ENCODE measurements at places on chromosomes 4 and X.

- DNase-seq, result no peak
Observed at GRCh38 chr4:15691346-15692135, 9.9 kb downstream of the FAM200B start.

DNA sequence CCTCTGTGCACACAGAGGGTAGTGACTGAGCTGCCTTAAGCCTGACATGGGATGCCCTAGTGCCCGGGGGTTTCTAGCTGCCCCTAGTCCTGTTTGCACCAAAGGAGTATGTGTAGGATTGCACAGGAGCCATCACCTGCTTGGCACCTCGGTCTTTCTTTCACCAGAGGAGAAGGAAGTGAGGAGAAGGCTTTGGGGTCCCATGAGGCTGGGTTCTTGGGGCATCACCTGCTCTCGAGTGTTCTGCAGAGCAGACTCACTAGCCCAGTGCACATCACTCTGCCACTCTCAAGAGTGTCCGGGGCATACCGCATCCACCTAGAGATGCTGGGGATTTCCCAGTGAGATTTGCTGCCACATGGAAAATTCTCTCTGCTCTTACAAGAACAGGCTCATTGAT, 40.5 kb upstream of the GPR78 start:
- DNase-seq, result no peak

DNA sequence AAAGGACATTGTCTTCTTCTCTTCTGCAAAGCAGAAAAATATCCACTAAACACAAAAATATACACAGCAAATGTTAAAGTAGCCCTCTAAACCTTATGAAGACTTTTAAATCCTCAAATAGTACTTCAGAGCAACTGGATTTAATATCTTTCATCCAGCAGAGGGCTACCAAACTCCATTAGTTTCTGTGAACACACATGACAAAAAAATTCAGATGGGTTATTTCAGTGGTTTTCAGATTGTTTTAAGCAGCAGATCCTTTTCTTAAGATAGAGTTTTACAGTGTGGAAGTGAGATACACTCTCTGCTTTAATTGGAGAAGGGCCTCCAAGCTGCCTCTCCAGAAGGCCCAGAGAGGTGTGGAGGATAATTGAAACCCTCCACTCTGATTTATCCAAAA, 56.7 kb downstream of the ANK2 start:
- no peak for DNase-seq

- no peak for DNase-seq
Observed at GRCh38 chr4:85837439-85837733, 362.4 kb downstream of the ARHGAP24 start.

DNA sequence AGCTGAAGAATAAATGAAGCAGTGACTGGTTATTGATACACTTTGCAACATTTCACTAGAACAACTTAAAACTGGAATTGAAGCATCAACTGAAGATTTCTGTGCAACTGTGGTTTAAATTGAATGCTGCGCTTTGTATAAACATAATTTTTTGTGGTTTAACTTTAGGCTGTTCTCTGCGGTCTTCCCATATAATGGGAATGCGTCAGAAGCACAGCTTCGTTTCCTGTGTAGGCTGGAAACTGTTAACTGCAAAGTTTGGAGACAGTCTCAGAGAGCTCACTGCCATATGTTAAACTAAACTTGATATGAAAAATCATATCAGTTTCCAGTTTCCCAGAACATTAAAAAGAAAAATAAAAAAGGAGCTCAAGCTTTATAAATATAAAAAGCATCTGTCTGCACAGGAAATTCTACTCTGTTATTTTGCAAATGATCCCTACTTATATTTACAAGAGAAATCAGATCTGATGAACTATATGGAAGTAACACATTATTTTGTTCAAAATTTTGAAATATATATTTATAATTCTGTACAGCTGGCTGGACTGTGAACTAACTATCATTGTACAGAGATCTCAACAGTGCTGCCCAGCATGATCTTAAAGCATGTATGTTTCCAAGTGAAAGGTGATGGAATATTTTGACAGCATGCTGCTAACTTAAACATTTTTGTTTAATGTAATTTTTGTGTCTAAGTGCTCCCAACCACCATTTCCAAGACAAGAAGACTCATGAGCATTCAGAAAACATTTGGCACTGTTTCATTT, 139.9 kb downstream of the NDST3 start:
- no peak for DNase-seq

DNA sequence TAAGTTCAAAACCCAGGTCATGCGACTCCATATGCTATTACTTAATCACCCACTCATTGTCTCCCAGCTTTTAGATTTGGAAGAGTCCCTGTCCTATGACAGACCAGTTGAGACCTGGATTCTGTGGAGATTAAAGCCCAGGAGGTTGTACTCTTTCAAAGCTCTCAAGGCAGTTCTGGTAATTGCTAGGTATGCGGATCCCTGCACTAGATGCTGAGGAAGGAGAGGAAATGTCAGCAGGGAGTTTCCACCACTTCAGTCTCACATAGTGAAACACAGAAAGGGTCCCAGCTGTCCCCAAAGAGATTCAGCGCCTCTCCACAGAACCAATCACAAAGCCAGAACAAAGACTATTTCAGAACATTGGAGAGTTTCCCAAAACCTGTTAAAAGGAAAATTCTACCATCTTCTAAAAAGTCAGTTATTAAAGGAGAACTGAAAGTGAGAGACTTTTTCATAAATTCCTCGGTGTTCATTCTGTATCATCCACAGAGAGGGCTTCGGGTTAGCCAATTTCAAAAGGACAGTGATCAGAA, 53.4 kb downstream of the IRF2 start:
- no peak for DNase-seq

DNA sequence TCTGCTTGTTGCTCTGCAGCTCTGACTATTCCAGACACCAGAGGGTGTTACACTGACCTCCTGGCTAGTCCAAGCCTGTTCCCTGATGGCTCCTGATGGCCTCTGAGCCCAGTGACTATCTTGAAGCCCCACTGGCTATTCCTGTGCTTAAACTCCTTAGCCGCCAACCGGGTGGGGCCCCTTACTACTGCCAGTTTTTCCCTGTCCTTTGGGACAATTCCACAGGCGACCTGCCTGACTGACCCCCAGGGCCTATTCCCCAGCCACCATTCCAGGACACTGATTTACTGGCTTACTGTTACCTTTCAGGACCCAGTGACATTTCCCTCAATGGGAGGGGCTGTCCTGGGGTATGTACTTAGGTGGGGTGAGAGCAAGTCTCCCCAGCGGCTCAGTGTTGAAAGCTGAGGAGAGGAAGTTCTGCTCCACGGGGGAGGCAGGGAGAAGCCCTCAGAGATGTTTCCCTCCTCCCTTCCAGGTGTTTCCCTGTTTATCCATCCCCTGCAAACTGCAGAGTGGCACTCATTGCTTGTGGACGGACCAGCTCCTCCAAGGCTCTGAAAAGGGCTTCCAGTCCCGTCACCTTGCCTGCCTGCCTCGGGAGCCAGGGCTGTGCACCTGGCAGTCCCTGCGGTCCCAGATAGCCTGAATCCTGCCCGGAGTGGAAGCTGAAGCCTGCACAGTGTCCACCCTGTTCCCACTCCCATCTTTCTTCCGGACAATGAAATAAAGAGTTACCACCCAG, 4.0 kb downstream of the TIMP1 start:
- no peak for DNase-seq

GRCh38 chr4:187604984-187605383, 390.6 kb upstream of the ZFP42 start:
- no peak for DNase-seq

GRCh38 chr4:108053251-108053711, 63.6 kb downstream of the HADH start:
- DNase-seq, result no peak

DNA sequence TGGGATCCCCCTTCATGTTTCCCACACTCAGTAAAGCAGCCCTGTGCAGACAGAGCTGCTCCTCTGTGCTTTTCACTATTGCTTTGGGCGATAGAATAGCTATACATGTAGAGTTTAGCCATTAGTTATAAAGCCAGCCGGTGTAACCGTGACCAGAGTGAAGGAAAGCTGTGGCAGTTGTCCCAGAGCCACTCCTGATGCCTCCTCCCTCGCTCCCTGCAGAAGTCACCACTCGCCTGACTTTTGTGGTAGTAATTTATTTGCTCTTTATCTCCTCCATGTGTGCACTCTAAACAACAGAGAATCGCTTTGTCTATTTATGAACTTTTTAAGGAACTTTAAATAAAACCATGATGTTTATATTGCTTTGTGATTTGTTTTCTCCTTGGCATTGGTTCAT, 41.8 kb upstream of the WWC2 start:
- DNase-seq, result no peak

DNA sequence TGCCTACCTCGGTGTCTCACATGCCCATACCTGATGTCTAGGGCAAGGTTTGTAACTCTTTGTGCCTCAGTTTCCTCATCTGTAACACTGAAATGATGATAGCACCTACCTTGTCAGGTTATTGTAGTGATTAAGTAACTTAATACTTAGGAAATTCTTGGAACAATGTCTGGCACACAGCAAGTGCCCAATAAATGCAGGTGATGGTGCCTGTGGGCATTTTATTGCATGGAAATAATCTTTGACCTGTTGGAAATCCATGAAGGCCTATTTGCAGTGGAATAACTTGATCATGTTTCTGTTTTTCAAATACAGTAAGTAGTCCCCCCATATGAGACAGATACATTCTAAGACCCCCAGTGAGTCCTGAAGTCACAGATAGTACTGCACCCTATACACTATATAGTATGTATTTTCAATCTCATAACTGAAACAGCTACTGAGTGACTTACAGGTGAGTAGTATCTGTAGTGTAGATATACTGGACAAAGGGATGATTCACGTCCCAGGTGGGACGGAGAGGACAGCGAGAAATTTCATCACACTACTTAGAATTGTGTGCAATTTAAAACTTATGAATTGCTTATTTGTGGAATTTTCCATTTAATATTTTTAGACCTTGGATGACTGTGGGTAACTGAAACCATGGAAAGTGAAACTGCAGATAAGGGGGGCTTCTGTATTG, 42.1 kb downstream of the AFF1 start:
- DNase-seq, result no peak

DNA sequence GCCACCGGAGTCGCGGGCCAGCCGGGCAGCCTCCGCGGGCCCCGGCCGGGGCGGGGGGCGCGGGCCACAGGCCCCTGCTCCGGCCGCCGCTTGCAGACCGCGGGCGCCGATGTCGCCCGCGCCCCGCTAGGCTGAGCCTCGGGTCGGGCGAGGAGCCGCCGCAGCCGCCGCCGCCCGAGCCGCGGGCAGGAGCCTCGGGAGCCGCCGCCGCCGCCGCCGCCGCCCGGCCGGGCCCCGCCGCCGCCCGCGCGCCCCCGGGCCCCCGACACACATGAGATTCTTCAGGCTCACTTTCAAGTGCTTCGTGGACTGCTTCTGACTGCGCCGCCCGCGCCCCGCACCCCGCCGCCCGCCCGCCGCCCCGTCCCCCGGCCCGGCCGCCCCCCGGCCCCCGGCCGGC, 345 bp downstream of the SLC6A8 start:
- DNase-seq, result no peak

GRCh38 chr4:184968784-184969201, 49.5 kb upstream of the HELT start:
- no peak for DNase-seq

- no peak for DNase-seq
Observed at GRCh38 chr4:86441175-86441936, 81.5 kb upstream of the MAPK10 start.

DNA sequence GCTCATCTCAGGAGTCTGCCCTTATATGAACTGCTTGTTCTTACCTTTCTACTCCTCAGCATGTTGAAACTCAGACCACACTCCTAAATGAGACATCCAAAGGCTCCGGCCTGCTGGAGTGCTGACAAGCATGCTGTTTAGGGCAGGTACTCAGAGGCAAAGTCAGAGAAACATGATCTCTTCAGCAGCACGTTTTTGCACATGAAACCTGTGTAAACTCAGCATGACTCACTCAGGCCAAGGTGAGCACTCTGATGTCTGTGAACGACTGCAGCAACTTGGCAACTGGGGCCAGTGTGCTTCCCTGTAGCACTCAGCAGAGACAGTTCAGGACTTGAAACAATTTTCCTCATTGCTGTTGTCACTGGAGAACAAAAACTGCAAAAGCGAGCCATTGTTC, 109.6 kb downstream of the PACRGL start:
- no peak for DNase-seq
